ENCODE measurements at places on chromosomes 4 and X.

DNA sequence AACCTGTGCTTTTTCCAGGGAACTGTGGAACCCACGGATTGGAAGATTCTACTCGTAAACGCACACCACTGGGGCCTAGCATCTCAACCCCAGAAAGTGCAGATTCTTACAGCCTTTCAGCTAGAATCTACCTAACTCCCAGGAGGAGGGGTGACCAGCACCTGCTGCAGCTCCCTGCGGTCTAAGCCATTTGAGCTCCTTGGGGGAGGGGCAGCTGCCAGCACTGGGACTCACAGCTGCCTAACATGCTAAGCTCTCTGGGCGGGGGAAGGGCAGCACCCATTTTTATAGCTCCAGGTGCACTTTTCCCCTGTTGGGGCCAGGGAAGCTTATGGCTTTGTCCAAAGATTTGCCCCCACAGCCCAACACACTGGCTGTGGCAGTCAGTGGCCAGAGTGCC lies 595.7 kb upstream of the EPHA5 start:
- no peak for DNase-seq
- no peaks in the 10 kb centered on the region for H3K27me3 ChIP-seq
- H3K36me3 ChIP-seq = no peaks in the 10 kb centered on the region
- no peak overlapping the region for H3K4me3 ChIP-seq
- H3K27ac ChIP-seq = no peak overlapping the region

DNA sequence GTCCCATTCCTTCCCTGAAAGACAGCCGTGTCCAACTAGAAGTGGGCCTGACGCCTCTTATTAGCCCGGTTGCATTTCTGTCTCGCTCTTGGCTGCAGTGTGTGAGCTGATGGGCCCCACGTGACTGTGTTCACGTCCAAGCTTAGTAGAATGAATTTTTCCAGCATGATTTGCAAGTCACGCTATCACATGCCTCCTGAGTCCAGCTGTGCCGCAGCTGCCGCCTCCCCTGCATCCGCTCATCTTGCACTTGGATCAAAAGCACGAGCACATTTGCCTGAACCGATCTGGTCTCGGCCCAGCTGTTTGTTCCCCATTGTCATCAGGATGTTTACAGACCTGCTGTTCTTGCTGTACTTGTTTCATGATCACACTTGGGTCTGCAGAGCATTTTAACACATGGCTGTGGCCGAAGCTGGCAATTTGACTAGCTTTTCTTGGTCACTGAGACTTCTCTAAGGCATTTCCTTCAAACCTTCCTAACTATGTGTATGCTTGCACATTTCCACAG lies 126.5 kb downstream of the KIT start:
- H3K27me3 ChIP-seq = no peaks in the 10 kb centered on the region
- no peaks in the 10 kb centered on the region for H3K36me3 ChIP-seq

DNA sequence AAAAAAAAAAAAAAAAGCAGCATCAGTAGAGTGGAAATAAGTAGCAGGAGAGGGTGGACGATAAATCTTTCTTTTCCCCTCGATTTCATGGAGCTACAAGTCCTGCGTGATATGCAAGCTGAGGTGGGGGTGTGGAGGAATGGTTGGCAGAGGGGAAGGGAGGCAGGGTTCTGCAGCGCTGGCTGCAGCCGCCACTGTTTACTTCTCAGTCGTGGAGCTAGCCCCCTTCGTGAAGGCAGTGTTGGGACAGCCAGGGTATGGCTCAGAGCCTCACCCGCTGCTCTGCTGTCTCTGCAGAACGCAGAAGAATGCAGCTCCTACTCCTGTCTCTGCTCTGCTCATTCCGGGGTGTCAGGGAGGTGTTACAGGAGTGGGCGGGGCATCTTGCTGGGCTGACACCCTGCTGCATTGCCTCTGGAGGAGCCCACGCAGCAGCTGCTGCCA lies 140.6 kb downstream of the GPM6A start:
- H3K27me3 ChIP-seq = no peaks in the 10 kb centered on the region
- no peaks in the 10 kb centered on the region for H3K36me3 ChIP-seq
- no peak overlapping the region for H3K27ac ChIP-seq
- H3K4me1 ChIP-seq = no peaks in the 10 kb centered on the region
- peak overlapping the region; percentile 69 for H3K4me3 ChIP-seq
- DNase-seq = no peak

- no peak overlapping the region for H3K27ac ChIP-seq
- peaks cover 41% of the 10 kb centered on the region for H3K36me3 ChIP-seq
- H3K4me1 ChIP-seq = no peaks in the 10 kb centered on the region
- no peak overlapping the region for H3K4me3 ChIP-seq
- no peaks in the 10 kb centered on the region for H3K27me3 ChIP-seq
Observed at GRCh38 chr4:7013175-7013574, 30.0 kb upstream of the TADA2B start.

DNA sequence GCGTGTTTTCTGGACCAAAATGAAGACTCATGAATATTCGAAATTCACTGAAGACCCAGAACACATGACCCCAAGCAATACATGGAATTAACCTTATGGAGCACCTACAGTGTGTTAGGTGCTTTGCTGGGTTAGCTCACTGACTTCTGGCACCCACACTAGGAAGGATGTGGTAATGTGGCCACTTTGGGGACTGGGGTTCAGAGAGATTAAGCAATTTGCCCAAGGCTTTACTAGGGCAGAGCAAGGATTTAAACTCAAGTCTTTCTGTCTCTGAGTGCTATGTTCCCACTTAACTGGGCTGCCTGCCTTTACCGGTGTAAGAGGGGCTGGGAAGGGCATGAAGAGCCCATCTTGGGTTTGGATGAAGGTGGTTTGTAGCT lies 162.0 kb upstream of the ATP6AP2 start:
- no peak overlapping the region for H3K27ac ChIP-seq
- DNase-seq = no peak
- H3K4me3 ChIP-seq = no peak overlapping the region
- H3K36me3 ChIP-seq = no peaks in the 10 kb centered on the region
- H3K27me3 ChIP-seq = no peaks in the 10 kb centered on the region

GRCh38 chr4:182788201-182788600 lies 129.0 kb downstream of the DCTD start:
- peaks cover 6% of the 10 kb centered on the region for H3K36me3 ChIP-seq
- H3K27me3 ChIP-seq = peaks cover 1% of the 10 kb centered on the region
- H3K4me1 ChIP-seq = no peaks in the 10 kb centered on the region

- no peak for DNase-seq
- no peak overlapping the region for H3K4me3 ChIP-seq
- H3K27ac ChIP-seq = no peak overlapping the region
- H3K36me3 ChIP-seq = no peaks in the 10 kb centered on the region
- no peaks in the 10 kb centered on the region for H3K27me3 ChIP-seq
- no peaks in the 10 kb centered on the region for H3K4me1 ChIP-seq
Observed at GRCh38 chr4:80927420-80927819, 103.1 kb upstream of the BMP3 start.

DNA sequence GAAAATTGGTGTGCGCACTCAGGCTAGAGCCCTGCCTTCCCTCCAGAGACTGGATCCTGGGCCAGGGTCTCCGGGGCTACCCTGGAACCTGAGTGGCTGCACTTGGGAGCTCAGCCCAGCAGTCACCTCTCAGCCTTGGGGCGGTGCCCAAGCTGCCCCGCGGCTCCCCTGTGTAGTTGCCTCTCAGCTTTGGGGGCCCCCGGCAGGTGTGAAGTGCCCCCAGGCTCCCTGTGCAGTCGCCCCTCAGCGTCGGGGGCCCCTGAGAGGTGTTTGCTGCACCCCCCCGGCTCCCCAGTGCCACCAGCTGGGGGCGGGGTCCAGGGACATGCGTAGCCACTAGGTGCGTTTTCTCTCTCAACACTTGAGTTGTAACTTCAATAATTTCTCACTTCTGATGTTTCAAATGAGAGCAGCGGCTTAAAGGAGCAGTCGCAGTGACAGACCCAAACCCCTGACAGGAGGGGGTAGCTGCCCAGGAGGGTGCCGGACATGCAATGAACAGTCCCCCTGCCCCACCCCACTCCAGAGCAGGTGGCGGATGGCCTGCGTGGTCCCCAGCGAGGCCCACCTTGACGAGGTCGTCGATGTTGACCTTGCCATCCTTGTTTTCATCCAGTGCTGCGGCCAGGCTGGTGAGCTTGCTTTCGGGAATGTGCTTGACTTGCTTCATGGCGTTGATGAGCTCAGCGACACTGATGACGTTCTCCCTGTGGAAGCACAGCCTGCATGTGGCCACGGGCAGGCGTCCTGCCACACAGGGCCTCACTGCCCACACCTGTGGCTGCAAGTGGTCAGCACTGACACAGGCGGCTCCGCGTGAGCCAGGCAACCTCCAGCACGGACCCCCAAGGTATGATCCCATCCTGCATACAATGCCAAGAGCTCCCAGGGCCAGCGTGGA lies 22.3 kb downstream of the FGFR3 start:
- no peak overlapping the region for H3K27ac ChIP-seq
- peaks cover 3% of the 10 kb centered on the region for H3K27me3 ChIP-seq
- no peak overlapping the region for H3K4me3 ChIP-seq
- DNase-seq = no peak
- peaks cover 3% of the 10 kb centered on the region for H3K4me1 ChIP-seq

GRCh38 chr4:184978211-184978610 lies 40.1 kb upstream of the HELT start:
- no peak for DNase-seq
- H3K4me3 ChIP-seq = no peak overlapping the region
- H3K27ac ChIP-seq = no peak overlapping the region
- H3K36me3 ChIP-seq = peaks cover 5% of the 10 kb centered on the region

GRCh38 chrX:129981752-129982299 lies 609 bp upstream of the BCORL1 start:
- no peak overlapping the region for H3K27ac ChIP-seq
- H3K4me1 ChIP-seq = peaks cover 28% of the 10 kb centered on the region
- DNase-seq = no peak
- peaks cover 1% of the 10 kb centered on the region for H3K27me3 ChIP-seq

- no peak for DNase-seq
- H3K27me3 ChIP-seq = peaks cover 4% of the 10 kb centered on the region
- H3K4me3 ChIP-seq = no peak overlapping the region
- no peaks in the 10 kb centered on the region for H3K36me3 ChIP-seq
- H3K27ac ChIP-seq = no peak overlapping the region
- H3K4me1 ChIP-seq = peaks cover 14% of the 10 kb centered on the region
Observed at GRCh38 chr4:68404153-68404552, 43.1 kb upstream of the TMPRSS11E start.

Data from endothelial cell (in vitro differentiated cells).